ENCODE measurements at places on chromosomes 11 and 22.

- no peak for DNase-seq
Observed at GRCh38 chr11:68026391-68027105, 3.9 kb upstream of the NDUFS8 start.

GRCh38 chr11:77457340-77457739 is 16.6 kb downstream of the PAK1 start:
- DNase-seq: no peak

DNA sequence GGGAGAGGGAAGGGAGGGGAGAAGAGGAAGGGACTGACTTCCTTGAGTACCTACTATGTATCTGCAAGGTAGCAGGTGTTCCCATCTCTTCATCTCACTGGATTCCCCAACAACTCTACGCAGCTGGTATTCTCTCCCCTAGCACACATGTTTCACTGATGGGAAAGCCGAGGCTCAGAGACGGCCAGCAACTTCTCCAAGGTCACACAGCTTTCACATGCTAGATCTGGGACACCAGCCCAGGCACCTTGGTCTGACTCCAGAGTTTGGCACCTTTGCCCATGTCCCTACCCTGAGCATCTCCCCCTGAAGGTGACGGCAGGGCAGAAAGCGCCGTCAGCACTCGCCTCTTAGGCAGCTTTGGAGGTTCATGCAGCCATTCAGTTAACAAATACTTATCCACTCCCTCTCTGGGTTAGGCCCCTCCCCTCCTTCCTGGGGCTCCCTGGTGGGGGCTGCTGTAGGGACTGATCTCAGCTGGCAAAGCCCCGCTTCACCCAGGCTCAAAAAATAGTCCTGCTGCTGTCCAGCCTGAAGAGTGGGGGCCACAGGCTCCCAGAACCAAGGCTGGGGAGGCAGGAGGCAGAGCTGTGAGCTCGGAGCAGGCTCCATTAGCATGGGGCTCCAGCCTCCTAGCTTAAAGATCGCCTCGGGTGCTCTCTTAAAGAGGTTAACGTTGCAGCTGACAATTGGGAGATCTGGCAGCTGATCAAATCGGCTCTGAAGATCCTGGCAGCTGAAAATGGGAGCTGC is 79.4 kb downstream of the IGLL1 start:
- no peak for DNase-seq

GRCh38 chr11:123521930-123522329 is 91.9 kb downstream of the GRAMD1B start:
- DNase-seq: no peak

DNA sequence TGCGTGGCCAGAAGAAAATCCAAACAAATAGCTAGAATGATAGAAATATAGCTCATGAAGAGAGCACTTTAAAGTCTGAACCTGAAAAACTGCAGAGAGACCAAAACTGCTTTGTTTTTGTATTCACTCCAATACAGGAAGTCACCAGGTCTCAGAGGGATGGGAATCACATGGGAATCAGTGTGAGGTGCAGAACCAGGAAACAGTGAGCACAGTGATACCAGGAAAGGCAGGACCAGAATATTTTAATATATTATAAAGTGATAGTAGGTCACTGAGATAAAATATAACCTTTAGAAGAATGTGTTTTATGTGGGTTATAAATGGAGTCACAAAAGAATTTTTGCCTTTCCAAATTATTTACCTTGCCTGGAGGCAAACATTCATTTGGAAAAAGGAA is 277.3 kb downstream of the CASP12 start:
- DNase-seq: no peak

DNA sequence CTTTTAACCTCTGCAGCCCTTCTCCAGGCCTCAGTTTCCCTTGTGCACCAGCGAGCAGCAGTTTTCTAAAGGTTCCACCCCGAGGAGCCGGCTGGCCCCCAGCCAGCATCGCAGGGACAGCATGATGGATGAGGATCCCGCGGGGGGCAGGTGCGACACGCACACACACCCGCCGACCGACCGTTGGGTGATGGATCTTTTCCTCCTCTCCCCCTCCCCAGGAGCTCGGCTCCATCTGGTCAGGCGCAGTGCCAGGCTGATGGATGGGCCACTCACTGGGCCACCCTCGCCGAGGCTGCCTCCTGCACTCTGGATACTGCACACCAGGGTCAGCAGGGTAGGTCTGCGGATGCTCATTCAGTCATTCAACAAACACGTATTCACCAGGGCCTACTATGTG is 12.8 kb upstream of the CABP7 start:
- no peak for DNase-seq

GRCh38 chr11:95373241-95373640 is 142.2 kb upstream of the SESN3 start:
- no peak for DNase-seq

DNA sequence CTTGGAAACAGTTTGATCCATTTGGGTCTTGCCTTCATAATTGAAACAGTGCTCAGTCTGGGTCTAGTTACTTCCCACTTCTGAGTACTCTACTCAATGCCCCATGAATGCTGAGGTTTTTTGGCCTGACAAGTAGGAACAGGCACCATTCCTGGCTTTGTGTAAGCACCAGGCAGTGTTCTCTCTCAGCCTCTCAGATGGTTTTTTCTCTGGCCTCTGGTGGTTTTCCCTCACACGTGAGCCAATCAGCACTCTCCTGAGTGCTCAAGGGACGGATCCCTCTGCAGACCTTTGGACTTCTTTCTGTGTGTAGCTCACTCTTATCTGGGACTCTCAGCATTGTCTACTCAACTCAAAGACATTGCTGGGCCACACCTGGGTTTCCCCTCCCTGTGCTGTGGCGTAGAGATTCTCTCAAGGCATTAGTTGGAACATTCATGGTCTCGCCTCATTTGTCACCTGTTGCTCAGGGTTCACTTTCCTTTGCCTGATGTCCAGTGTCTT is 21.3 kb downstream of the SIK2 start:
- DNase-seq: no peak

- DNase-seq: peak; percentile 61
Observed at GRCh38 chr11:112113539-112114457, 27.1 kb downstream of the SDHD start.

DNA sequence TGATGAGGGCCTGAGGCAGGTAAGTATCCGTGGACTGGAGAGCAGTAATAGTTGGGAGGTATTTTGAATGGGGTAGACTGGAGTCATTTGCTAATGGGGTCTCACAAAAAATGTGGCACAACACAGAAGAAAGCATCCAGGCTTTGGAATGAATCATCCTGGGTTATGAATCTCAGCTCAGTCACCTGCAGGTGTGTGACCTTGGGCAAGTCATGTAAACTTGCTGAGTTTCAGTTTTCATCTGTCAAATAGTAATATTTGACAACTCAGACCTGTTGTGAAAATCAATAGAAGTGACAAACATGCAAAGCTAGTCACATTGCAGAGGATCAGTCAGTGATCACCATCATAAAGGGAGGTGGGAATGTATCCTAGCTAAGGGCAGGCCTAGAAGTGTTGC is 232.0 kb upstream of the TENM4 start:
- no peak for DNase-seq

- DNase-seq: peak; percentile 20
Observed at GRCh38 chr11:43359422-43359818, 700 bp downstream of the TTC17 start.

- DNase-seq: no peak
Observed at GRCh38 chr11:73152086-73152853, 10.2 kb upstream of the FCHSD2 start.

DNA sequence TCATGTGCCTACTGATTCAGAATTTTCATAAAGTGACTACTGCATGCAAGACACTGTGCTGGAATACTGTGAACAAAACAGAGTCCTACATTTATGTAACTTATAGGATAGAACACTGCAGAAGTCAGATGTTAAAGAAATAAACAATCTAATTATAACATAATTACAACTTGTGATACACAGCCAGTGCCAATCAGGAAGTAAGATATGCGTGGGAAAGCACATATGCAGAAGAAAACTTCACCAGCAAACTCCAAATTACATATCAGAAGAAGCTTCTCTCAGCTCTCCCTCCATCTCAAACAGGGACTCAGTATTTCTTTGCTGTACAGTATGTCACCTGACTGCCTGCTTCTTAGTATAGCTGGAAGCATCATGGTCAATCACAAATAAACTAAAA is 37.4 kb downstream of the PAK1 start:
- DNase-seq: no peak

DNA sequence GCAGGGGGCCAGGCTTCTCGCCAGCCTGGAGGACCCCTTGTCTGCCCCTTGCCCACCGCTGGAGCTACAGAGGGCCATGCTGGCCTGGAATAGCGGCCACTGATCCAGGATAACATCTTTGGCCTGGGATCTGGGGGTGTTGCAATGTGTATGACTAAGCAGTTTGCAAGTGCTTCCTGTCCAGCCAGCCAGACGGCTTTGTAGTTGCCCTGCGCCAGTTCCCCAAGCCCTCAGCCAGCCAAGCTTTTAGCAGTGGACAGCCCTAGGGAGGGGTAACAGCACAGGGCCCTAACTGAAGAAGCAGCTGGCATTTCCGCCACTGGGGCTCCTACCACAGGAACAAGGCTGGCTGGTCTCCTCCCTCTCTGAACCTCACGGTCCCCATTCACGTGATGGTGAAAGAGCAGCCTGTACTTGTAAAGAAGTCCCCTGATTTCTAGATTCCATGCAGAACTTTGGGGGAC is 32.1 kb downstream of the UQCR10 start:
- peak; percentile 85 for DNase-seq

DNA sequence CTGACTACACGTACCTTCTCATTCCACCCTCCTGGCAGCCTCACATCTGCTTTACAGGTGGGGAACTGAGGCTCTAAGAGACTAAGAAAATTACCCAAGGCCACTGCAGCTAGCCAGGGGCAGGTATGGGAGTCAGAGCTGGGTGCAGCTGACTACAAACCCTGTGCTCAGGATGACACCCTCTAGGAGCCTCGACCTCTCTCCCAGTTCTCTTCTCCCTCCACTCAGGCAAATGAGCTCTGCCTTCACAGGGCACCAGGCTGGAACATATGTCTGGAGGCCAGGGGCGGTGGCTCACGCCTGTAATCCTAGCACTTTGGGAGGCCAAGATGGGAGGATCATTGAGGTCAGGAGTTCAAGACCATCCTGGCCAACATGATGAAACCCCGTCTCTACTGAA is 4.0 kb downstream of the SYT12 start:
- no peak for DNase-seq

DNA sequence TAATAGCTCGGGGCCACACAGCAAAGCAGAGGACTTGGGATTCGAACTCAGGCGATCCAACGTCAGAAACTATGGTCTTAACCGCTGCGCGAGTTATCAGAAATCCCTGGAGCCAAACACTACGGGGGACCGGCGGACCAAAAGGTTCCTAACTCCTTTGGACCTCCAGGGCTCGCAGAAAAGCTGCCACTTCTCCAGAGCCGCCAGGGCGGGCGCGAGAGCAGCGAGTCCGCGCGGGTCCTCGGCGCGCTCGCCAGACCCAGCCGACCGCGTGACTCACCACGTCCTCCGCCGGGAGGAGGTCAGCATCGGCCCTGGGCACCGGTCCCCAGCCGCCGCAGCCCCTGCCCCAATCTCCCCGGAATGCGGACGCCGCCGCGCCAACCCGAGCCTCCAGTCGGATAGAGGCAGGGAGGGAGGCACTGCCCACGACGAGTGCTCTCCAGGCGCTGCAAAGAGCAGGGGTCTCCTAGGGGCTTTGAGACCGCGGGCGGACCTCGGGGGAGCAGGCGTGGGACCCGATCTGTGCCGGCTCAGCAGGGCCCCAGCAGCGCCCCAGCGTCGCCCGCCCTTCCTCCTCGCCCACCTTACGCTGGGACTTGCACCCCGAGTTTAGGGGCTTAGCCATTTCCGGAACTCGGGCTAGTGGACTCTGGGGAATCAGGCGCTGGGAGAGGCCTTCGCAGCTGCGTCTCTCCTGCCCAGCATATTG is 6.2 kb upstream of the ALX4 start:
- DNase-seq: no peak

DNA sequence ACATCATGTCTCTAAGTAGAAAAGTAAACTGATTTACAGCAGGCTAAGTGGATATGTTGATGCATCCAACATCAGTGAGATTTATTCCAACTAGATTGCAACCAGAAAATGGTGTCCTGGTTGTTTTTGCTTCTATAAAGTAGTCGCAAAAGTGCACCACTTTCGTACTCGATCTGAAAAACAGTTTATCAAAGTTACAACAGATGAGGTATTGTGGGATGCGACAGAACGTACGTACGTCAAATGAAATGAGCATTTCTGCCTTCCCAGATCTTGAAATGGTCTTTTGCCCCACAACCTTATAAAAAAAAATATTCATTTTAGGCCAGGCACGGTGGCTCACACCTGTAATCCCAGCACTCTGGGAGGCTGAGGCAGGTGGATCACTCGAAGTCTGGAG is 13.7 kb downstream of the GRAP2 start:
- no peak for DNase-seq

DNA sequence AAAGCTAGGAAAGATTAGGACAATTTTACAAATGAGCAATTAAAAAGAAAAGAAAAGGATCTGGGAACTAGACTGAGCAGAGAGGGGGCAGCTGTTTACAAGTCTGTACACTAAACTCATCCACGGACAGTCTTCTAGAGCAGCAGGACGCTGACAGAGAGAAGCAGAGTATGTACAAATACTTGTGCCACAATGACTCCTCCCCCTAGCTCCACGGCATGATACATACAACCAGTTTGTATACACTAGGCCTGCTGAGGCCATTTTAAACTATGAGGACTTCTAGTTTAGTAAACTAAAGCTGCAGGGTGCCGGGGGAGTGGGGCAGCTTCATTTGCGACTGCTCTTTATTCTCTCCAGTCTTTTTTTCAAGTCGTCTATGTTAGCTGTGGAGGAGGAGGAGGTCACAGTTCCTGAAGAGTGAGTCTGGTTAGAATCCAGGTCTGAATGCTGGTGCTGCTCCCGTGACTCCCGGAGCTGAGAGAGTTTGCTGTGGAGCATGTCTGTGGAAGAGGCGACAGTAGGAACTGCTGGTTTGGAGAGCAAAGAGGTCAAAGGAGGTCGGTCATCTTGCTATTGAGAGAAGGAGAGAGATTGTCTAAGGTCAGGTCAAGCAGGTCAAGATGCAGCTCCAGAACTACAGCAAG is 24.8 kb downstream of the F2 start:
- DNase-seq: peak; percentile 62

DNA sequence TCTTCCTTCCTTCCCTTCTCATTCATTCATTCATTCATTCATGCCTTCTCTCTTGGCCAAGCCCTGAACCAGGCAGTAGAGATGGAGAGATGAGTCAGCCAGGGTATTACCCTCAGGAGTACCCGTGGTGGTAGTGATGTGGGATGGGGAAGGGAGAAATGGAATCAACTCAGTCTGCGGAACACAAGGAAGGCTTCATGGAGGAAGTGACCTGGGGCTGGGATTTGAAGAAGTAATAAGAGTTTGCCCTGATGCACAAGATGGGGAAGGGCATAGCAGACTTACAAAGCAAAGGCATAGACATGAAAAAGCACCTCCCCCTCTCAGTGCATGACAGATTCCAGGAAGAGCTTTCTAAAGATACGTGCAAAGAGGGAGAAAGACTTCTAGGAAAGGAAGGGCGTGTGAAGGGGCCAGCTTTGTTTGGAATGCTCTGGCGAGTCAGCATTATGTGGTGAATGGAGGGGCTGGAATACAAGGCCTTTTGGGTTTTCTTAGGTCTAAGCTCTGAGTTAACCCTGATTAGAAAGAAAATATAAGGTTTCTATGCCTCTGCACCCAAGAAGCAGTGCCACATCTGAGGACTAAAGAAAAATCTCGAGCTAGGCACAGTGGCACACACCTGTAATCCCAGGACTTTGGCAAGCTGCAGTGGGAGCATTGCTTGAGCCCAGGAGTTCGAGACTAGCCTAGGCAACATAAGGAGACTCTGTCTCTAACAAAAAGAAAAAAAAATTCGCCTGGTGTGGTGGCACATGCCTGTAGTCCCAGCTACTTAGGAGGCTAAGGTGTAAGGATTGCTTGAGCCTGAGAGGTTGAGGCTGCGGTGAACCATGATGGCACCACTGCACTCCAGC is 36.4 kb upstream of the ACER3 start:
- no peak for DNase-seq

- peak; percentile 5 for DNase-seq
Observed at GRCh38 chr11:133977067-133977677, 20.4 kb upstream of the IGSF9B start.

All from astrocyte of the spinal cord (primary cell).